CD4-positive, alpha-beta T cell treated with Interleukin-6 at 100 ng/mL for 8 hours (primary cell): ENCODE measurements at places on chromosomes 6 and 20.

DNA sequence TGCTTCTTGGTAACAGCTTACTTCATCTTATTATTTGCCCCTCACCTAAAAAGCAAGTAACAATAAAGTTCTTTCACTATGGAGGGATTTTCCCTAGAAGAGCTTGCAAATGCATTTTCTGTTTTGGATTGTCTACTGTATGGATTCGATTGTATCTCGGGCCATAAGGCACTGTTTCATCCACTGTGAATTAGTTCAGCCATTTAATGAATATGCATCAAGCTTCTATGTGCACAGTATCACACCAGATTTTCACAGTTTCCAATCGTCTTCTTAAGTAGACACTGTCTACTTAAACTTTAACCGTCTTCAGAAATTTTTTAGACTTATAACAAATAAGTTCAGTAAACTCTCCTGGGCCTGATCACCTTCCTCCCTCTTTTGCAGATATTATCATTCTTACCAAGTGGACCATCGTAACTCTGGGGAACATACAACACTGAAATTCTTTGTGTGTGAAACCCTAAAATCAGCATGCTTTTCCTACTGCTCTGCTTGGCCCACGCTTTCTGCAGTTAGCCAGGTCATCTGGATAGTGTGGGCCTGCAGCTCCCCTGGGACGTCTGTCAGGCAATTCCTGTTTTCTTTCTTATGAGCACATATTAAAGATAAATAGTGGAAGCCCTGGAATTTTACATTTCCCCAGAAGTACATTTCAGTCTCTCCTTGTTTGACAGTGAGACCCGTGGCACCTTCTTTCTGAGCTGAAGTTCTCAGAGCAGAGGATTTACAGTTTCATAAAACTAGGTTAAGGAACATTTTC, 136.5 kb upstream of the PDE10A start:
- no peak for DNase-seq

- no peak for DNase-seq
Observed at GRCh38 chr6:29791786-29792122, 35.9 kb upstream of the HLA-G start.

DNA sequence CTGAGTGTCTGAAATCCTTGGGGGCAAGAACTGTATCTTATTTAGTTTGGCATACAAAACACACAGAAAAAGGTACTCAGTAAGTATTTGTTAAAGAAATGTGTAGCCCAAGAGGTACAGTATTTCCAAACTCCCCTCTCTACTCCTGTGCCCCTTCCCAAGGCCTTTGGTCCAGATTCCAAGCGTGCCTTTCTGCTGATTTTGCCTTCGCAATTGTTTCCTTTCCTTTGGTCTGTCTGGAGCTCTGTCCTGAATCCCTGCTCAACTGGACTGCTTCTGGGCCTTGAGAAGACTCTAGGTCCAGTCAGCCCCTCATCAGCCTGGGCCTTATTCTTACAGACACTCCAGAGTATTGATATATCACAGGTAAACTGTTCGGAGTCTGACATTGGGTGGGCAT, 122.2 kb upstream of the SYNCRIP start:
- no peak for DNase-seq

GRCh38 chr6:156953127-156953478, 175.9 kb downstream of the ARID1B start:
- DNase-seq: no peak

DNA sequence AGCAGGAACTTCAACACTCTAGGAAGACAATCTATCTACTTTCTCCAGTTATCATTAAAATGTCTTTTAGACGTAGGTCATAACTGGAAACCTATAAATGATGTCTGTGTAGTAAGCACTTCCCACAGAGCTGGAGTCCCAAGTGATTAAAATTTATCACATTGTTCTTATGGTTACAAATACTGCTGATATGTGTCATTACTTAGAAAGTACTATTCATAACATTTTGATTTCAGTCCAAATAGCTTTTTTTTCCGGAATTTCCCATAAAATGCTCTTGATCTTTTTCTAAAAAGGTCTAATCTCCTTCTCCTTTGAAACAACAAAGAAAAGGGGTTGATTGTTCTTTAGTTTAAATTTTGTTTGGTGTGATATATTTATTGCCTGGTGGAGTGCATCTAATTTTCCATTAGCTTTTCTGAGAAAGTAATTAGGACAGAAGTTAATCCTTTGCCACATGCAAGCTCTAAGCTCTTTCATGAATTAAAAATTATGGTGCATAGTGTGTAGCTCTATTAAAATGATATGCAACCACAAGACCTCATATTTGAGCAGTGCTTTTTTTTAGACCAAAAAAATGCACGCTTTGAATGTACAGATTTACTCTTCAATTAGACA, 132.7 kb upstream of the TCF21 start:
- no peak for DNase-seq

DNA sequence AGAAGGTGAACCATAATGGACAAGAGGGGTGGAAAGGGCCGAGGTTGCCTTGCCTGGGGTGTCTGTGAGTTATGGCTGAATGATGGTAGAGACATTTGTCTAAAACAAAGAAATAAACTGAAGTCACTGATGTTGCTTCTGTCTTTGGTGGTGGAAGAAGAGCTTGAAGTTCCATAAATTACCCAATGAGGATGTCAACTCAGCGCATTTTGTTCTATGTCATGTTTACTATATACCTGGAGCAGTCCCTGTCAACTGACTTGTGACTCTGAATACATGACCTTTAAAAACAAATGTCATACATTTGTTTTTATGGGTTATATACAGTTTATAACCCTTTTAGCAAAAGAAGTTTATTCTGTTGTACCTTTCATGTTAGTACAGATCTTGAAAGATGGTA, 2.0 kb downstream of the EFHC1 start:
- DNase-seq: no peak

GRCh38 chr20:62451970-62452369, 23.8 kb downstream of the GATA5 start:
- no peak for DNase-seq

GRCh38 chr6:7919871-7920270, 9.3 kb upstream of the TXNDC5 start:
- DNase-seq: no peak

GRCh38 chr6:118586746-118587485, 38.8 kb downstream of the PLN start:
- no peak for DNase-seq

- no peak for DNase-seq
Observed at GRCh38 chr6:19127081-19127480, 710.1 kb upstream of the ID4 start.

- DNase-seq: no peak
Observed at GRCh38 chr20:25327521-25328235, 63.0 kb downstream of the ABHD12 start.

DNA sequence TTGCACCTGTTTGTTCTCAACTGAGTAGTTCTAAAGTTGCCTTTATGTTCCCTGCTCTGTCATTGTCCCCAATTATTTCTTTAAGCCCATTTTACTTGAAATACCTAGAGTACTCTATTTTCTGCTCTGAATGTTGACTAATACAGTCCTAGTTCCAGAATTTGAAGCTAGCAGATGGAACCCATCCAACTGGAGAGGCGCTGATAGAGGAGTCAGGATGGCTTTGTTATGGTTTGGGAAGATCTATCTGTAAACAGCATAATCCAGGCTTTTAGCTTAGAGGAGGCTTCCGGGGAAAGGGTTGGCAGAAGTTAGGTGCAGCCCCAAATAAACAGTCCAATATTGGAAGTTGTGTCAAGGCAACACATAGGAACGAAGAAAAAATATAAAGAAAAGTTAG, 927.7 kb downstream of the TFAP2A start:
- no peak for DNase-seq

DNA sequence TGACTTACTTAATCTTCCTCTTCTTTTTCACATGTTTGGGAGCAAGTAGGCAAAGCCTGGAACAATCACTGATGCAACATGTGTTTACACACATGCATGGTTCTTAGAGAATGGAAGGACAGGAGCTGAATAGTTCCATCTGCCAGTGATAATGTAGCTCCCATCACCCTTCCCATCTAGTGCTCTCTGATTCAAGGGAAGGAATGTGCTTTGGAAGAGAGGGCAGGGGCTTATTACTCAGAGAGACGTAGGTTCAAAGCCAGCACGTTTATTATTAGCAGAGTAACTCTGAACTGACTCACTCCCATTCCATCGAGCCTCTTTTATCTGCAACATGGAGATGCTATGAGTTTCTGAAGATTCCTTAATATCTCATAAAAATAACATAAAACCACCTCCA, 211.9 kb downstream of the GMPR start:
- no peak for DNase-seq

GRCh38 chr6:143232849-143233248, 172.2 kb downstream of the AIG1 start:
- DNase-seq: no peak

- DNase-seq: no peak
Observed at GRCh38 chr6:128240024-128240428, 280.4 kb downstream of the PTPRK start.

DNA sequence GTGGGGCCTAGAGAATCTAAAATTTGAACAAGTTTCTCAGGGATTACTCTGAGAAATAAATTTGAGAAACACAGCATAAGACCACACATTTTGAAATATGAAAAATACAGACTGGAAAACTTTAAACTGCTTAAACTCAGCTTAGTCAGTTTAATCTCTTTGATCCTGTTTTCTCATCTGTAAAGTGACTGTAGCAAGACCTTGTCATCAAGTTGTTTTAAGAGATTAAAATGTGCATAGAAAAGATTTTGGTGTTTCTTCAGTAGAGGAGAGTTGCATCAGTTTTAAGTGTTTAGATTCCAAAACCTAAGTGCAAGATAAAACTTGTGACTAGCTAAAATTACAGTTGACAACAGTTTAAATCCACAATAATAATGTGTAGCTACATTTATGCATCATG, 8.1 kb upstream of the BCKDHB start:
- no peak for DNase-seq

DNA sequence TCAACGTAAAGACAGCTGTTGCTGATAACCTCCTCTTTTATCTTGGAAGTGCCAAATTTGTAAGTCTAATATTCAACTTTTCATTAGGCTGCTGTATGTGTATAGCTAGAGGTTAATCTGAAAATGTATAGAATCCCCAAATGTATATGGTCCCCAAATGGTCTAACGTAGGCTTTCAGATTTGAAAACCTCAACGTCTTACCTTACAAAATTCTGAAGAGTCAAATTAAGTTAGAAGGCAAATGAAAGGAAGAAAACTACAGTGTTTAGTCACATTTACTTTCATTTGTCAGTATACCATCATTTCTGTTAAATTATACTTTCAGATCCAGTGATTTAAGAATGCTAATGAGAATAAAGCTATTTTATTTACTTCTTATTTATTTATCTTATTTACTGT, 256.9 kb downstream of the ARHGAP18 start:
- no peak for DNase-seq

GRCh38 chr6:36605560-36606391, 11.6 kb downstream of the SRSF3 start:
- DNase-seq: no peak

DNA sequence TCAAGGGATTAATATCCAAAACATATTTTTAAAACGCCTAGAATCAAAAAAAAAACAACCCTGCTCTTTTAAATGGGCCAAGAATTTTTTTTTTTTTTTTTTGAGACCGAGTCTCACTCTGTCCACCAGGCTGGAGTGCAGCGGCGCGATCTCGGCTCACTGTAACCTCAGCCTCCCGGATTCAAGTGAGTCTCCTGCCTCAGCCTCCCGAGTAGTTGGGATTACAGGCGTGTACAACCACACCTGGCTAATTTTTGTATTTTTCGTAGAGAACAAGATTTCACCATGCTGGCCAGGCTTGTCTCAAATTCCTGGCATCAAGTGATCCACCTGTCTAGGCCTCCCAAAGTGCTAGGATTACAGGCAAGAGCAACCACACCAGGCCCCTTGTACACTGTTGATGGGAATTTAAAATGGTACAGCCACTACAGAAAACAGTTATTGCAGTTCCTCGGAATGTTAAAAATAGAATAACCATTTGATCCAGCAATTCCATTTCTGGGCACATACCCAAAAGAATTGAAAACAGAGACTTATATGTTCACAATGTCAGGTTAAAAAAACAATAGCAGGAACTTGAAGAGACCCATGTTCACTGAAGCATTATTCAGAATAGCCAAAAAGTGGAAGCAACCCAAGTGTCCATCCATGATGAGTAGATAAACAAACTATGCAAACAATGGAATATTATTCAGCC, 3.1 kb upstream of the MYL9 start:
- no peak for DNase-seq

- no peak for DNase-seq
Observed at GRCh38 chr20:50292591-50293283, 102.1 kb downstream of the CEBPB start.

DNA sequence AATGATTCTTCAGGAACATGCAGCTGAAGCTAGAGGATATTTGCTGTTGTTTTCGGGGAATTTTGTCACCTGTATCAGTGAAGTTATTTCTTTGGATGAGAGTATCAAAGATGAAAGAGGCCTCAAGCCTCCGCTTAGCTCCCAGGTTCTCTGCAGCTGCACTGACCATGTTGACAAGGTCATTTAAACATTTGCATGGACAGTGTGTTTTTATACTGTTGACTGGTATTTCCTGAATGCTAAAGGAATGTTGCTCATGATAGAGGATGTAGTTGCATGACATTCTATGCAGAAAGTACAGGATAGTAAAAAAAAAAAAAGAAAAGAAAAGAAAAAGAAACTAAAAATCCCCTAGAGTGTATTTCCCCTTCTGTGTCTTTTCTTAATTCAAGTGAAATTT, 165.6 kb upstream of the LAMP5 start:
- no peak for DNase-seq

DNA sequence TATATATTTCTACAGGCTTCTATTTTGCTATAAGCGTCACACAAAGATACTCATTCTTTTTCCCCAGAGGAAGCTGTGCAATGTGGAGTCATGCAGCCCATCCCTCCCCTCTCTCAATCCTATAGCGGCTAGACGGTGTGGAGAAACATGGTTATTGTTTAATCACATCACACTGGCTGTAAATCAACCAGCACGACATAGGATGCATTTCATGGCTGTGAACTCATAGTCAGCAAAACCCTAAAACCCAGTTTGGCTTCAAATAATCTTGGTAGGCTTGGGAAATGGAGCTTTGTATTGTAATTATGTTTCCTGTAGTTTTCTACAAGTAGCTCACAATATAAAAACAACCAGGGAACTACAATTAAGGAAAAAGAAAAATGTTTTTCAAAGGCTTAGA, 16.8 kb downstream of the FOXC1 start:
- DNase-seq: no peak

DNA sequence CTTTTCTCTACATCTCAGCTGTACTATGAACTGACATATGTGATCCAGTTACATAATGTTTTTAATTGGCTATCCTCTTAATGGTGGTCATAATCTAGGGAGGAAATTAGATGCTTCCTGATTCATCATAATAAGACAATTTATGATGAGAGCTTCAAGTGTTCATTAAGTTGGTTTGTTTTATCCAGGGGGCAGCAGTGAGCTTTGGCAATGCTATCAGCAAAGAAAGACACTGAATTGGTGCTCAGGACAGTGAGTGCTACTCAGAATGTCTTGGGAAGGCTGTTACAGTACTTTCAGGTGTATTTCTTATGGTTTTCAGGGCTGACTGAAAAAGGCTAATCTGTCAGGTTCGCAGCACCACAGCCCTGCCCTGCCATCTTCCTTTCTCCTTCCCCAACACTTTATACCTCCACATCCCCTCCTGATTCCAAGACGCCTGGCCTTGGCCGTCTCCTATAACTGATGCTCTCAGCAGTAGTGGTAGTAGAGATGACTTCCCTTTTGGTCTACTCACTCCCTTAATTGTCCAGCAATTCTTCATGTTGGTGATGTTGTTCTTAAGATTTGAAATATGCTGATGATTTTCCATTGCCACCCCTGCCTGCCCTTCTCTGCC, 67.0 kb upstream of the TNFAIP3 start:
- DNase-seq: peak; percentile 84
